ENCODE measurements at places on chromosomes 2 and 18.

DNA sequence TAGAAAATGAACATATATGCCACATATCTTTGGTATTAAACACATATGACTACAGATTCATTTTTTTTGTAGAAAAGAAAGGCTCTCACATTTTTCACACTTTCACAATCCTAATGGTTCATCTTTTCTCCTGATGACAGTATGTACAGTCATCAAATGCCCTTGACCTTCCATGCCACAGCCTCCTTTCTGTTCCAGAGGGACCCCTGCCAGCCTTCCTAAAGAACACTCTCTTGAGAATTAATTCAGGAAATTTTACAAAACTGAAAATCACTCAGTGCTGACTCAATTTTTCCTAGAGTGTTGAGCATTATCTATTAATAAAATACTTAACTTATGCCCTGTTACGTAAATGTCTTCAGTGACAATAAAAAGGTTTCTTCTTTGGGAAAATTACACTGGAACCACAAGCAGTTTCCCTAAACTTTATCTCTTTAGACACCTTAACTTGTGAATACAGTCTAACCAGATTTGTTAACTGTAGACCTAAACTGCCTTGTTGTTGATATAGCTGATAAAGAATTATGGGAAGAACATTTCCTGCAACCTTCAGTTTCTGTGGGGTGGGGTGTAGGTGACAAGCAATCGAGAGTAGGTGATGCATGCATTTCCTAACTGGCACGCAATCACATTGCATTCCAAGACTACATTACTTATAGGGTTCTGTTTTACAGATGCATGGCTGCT is 15.3 kb upstream of the ACOXL start:
- peak; percentile 27 for DNase-seq

DNA sequence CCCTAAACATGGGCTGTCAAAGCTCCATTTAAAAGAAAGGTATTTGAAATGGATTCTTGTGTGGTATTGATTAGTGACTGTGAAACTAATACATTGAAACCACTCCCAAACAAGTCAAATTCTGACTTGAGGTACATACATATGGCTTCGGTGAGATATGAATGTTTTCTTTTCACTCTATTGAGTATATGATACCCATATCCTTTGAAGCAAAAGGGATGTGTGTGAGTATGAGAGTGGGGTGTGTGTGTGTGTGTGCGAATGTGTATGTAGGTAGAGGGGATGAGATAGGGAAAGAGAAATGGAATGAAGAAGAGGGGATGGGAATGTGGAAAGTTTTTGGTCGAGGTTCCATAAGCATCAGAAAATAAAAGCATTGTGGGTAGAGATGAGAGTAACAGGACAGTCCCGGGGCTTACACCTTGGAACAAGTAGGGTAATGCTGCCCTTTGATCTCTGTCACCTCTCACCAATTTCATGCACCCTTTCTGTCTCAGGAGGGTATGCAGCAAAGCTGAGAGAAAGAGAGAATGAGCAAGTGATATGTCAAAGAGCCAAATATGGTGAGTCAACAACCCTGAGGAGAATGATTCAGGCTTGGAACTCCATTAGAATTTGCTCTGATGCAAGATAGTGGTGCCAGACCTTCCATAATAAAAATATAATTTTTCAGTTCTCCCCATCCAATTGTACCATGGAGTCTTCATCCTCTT is 64.0 kb upstream of the ZEB2 start:
- DNase-seq = peak; percentile 57

DNA sequence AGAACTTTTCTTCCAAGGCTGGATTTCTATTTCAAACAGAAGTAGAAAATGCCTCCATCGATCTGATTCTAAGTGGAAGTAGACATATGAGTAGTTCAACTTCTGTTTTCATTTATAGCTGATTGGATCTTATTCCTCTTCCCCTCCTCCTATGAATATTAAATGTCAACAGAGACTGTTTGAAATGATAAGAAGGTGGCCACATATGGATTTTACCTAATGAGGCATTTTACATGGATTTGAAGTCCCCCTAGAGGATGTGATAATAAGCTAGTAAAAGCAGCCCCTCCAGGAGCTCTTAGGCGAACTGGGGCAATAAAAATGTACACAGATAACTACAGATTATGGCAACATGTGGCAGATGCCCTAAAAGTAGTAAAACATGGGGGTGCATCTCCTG is 71.0 kb downstream of the UPP2 start:
- DNase-seq = no peak

GRCh38 chr2:22882011-22882410 is 503.0 kb upstream of the KLHL29 start:
- no peak for DNase-seq

DNA sequence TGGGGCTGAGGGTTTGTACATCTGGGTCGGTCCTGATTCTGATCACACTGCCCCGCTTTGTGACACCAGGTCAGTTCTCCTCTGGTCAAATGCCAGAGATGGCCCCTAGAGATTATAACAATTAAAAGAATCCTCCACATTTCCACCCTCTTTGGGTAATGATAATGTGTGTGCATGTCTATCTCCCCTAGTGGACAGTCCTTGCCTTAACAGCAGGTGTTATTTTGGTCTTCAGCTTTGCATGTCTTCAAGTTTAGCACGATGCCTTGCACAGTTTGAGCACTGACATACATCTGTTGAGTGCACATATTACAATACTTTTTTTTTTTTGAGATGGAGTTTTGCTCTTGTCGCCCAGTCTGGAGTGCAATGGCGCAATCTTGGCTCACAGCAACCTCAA is 25.7 kb upstream of the COX7A2L start:
- no peak for DNase-seq

GRCh38 chr2:150133623-150134022 is 353.8 kb downstream of the RND3 start:
- peak; percentile 83 for DNase-seq

- no peak for DNase-seq
Measured at GRCh38 chr18:5295231-5295920, at the start of gene ZBTB14. Gene ZBTB14 (minus strand): TSS chr18:5295726. CDS start chr18:5293246, 2,480 bp downstream.

GRCh38 chr2:54981385-54981784 is 68.9 kb downstream of the RTN4 start:
- DNase-seq = no peak

GRCh38 chr18:49926106-49926745 is 112.9 kb upstream of the ACAA2 start:
- no peak for DNase-seq

DNA sequence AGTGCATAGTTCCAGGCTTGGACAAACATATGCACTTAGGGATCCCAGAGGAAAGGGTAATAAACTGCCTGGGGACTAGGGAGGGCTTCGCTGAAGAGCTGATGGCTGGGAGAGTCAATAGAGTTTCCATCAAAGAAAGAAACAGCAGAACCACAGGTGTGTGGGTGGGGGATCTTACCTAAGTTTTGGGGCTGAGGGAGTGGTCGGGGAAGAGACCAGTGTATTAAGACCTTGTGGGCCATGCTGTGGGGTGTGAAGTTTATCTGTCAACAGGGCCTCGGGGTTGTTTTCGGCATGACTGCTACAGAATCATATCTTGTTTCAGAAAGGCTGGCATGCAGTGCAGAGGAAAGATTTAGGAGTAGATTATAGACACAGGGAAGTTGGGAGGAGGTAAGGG is 31.2 kb upstream of the GTF2A1L start:
- no peak for DNase-seq

All from skeletal muscle cell (primary cell).